Fibroblast of skin of abdomen (primary cell): ENCODE measurements at places on chromosomes 5 and 9.

- DNase-seq = no peak
Observed at GRCh38 chr5:159833846-159834245, 82.4 kb upstream of the ADRA1B start.

GRCh38 chr9:134026581-134026980 is 1.3 kb downstream of the BRD3OS start:
- DNase-seq = no peak

GRCh38 chr9:116417464-116417863 is 263.9 kb downstream of the PAPPA start:
- DNase-seq = no peak

DNA sequence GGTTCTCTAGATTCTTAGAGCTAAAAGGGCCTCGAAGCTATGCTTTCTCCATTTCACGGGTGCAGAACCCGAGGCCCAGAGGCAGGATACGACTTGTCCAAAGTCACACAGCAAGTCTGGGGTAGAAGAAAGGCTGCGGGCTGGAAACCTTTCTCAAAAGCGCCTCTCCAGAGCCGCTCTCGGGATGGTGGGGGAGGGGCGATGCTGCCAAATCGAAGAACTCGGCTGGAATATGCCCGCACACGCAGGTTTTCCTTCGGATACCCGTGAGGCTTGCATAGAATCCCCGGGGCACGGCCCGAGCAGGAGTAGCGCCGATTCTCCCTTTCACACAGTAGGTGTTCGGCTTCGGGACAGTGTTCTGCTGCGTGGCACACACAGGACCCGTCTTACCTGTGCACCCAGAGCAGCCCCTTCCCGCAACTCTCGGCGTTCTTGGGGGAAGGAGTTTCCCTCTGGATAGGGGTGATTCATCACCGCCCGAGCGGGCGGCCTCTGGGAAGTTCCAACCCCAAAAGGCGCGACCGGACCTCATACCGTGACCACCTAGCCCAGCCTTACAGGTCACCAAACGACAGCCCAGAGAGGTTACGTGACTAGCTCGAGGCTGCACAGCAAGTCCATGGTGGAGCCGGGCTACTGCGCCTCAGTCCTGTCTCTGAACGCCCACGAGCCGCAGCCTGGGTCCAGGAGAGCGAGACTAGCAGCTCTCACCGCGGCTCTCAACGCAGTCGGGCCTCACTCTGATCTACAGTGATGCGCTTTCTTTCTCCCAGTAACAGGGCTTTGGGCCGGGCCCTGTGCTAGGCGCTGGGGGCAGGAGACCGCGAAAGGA is 4.1 kb downstream of the PAX5 start:
- no peak for DNase-seq

- no peak for DNase-seq
Observed at GRCh38 chr5:57491369-57491965, 8.9 kb upstream of the ACTBL2 start.

DNA sequence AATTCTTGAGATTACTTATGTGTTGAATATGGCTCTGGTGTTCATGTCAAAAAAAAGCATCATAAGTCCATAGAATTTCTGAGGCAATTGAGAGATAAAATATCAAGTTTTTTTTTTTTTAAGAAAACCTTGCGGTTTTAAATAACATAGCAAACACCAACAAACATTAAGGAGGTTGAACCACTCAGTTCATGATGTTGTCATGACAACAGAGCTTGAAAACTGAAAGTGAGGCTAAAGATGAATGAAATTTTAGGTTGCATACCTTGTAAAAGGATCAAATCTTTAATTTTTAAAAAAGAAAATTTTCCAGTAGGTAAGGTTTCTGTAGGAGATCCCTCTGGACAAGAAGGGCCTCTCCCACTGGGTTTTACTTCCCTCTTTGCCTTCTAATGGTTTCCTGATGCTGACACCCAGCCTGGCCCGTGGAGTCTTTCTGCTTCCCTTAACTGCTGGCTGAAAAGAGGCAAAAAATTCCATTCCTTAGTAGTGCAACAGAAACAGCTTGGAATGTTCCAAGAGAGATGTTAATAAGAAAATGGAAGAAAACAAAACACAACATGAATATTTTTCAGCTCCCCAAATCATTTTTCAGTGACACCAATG is 60.0 kb upstream of the FER start:
- peak; percentile 16 for DNase-seq

- DNase-seq = no peak
Observed at GRCh38 chr5:134046801-134047686, 42.3 kb upstream of the VDAC1 start.

GRCh38 chr5:112630246-112631009 is 107.3 kb upstream of the APC start:
- DNase-seq = no peak

DNA sequence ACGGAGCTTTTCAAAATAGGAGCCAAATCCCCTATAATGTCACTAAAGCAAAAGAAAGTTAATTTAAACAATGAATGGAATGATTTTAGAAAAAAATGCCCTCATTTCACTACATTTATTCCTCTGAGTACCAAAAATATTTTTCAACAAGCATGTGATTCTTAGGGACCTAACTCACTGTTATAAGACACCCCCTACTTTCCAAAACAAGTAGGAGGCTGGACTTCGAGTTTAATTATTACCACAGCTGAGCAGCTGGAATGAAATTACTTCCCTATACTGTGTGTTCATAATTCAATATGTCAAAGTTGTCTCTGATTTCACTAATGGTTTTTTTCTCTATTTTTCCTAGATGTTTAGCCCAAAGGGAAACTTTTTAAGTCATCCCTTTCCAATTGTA is 61.6 kb downstream of the SAXO1 start:
- DNase-seq = no peak

GRCh38 chr9:19156026-19156474 is 28.8 kb upstream of the PLIN2 start:
- no peak for DNase-seq

DNA sequence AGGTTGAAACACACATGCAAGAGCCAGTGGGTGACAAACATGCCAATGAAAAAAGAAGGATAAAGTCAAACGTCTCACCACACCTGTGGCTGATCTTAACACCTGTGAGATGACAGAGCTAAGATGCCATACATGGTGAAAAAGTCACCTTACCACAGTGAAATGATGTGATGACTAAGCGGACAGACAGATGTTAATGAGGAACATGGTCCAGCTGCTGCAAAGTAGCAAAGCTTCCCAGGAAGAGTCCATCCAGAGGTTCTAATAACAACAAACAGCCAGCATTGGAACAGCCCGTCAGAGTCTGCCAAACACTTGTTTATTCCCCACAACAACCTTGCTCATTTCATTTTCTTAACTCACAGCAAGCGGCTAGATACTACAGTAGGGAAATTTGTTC is 1.9 kb downstream of the KIAA1191 start:
- DNase-seq = no peak

DNA sequence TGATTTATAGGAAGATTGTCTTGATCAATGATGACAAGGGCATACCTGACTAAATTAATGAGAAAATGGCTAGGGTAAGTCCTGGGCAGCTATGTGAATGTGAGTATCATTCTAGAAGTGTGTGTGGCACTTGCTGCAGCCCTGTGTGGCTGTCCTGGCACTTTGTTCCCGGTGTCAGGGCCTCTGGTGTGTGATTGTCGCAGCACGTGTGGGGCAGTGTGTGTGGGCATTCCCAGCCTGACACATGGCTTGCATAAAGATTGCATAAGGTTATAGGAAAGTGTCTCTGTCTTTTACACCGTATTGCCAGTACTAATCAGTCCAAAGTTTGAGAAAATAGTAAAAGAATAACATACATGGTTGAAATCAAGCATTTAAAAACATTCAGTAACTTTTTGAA is 74.4 kb downstream of the TRIO start:
- DNase-seq = no peak

- peak; percentile 28 for DNase-seq
Observed at GRCh38 chr5:127909066-127909465, 174.5 kb upstream of the SLC12A2 start.

- no peak for DNase-seq
Observed at GRCh38 chr5:140222416-140222815, 47.4 kb downstream of the CYSTM1 start.

DNA sequence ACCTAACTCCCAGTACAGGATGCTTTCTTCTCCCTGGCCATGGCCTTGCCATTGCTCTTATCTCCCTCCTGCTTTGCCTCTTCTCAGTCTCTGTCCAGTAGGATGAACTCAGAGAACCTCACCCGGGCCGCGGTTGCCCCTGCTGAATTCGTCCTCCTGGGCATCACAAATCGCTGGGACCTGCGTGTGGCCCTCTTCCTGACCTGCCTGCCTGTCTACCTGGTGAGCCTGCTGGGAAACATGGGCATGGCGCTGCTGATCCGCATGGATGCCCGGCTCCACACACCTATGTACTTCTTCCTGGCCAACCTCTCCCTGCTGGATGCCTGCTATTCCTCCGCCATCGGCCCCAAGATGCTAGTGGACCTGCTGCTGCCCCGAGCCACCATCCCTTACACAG is at the start of gene OR5C1:
OR5C1 (plus strand) TSS at position 103 of the 400 bp plus-strand sequence; CDS start at position 103, 0 bp downstream.
- no peak for DNase-seq

DNA sequence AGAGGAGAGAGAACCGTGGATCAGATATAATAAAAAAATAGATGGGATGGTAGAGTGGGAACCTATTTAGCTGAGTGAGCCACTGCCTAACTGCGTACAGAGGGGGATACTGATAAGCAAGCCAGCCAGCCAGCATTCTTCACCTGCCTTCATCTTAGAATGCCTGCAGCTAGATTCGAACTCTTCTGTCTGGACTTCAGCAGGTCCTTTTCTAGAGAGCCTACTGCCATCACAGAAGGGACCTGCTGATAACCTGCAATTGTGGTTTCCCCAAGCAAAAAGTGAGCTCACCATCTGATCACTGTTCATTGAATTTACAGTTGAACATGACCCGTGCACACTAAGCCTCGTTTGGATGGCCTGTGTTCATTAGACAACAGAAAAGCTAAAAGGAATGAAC is 109.4 kb downstream of the CDC42SE2 start:
- DNase-seq = no peak

DNA sequence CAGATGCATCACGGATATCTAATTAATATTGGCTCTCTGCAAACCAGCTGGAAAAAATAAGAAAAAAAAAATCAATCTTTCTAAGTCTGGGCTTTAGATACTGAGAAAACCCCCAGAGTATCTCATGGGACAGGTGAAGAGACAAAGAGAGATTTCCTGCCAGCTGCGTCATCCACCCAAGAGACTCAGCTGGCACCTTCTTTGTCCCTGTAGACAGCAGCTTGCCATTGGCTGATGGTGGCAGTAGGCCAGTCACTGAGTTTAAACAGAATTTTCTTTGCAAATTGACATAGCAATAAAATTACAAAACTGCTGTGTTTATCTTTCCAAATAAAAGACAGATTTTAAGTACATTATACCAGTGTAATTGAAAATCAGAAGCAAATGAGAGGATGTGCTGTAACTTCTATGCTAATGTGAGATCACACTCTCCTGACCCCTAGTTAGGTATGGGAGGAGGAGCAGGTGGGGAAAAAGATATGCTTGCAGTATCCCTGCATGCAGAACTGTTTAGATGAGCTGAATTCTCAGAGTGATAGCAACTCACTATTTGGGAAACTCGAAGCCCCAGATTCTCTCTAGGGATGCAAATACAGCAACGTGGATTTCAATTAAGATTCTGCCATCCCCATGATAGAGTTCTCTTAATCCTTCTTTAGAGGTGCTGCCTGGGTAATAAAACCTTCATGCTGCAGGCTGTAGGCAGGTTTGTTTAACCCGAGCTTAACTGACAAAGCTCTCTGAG is 72.2 kb downstream of the NMUR2 start:
- no peak for DNase-seq

GRCh38 chr9:132833550-132834121 is 44.4 kb downstream of the AK8 start:
- no peak for DNase-seq
